ENCODE measurements at places on chromosomes 3 and 15. TPM values are rescaled to one million over a fixed set of nuclear protein-coding genes. Genes with fewer than 3 reads are reported as not detected.
A peak's percentile ranks its signal among the peaks of the same experiment; 100 is the strongest.

DNA sequence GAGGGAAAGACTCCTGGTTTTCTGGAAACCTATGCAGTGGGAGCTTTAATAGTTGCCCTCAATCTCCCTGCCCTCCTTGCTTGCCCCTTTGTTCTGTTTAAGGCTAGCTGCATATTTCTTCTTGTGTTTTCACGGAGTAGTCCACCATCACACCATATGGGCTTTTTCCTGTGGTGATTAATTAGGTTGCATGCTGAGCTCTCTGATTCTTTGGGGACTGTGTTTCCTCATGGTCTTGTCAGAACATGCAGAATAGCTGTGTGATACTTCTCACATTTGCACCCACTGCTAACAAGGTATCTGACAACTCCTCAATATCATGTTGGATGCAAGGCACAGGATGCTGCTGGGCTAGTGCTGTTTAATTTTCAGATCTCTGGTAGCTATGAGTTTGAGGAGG, 139.6 kb downstream of the PTPRG start:
- no peak for DNase-seq

- no peak for DNase-seq
These were observed 60.7 kb downstream of the FSIP1 start for GRCh38 chr15:39721893-39722292.

DNA sequence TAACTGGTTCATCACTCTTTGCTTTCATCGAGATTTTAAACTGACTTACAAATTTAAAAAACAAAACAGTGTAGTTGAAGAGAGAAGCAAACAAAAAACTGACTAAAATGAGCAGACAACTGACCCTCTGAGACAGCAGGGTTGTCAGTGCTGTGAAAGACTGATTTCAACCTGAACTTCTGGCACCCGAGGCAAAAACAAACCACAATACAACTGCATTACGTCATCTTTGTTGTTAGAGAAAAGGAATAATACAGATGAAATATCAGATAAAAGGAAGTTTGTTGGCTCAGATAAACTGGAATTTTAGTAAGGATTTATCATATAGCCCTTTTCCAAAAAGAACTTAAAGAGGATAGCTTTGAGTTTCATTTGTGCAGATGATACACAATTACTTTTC, 51.1 kb downstream of the PARP15 start:
- DNase-seq, result no peak

GRCh38 chr3:151722856-151723255, 10.9 kb upstream of the AADACL2 start:
- no peak for DNase-seq

- DNase-seq, result no peak
These were observed 148.6 kb upstream of the MME start for GRCh38 chr3:154931484-154931883.

- DNase-seq, result peak; percentile 35
These were observed 29.2 kb downstream of the STT3B start for GRCh38 chr3:31561891-31562290.

- no peak for DNase-seq
These were observed 206.3 kb upstream of the CD96 start for GRCh38 chr3:111335512-111336303.

DNA sequence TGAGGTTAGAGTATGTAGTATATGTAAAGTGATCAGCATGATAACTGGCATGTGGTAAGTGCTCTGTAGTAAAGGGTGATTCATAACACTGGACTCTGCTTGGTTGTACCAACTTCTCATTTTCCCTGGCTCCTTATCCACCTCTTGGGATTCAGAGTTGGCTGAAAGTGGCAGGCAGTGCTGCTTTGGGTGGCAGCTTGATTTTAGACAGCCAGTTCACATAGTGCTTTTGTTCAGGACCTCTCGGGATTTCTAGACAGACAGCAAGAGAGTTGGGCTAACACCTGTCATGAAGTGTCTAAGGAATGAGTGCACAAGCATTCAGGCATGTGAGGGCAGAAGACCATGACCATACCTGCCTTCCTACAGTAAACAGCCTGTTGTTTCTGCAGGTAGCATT, 69.0 kb downstream of the RBM6 start:
- DNase-seq, result no peak

DNA sequence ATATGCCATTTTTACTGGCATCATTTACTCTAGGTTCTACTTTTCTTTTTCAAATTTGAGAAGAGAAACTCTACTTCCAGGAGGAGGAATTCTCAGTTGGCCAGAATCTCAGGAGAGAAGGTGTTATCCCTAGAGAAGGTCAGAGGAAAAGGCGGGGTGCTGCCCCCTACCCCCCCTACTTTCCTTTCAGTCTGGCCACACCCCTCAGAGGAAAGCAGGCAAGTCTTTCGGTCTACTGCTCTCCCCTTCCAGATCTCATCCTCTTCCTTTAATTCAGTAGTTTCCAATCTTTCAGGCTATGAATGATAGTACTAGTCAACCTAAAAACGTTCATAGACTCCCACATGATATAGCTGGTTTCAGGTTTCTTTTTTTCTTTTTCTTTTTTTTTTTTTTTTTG, 366.5 kb upstream of the TBL1XR1 start:
- no peak for DNase-seq

- DNase-seq, result no peak
These were observed 4.3 kb downstream of the ARHGEF26 start for GRCh38 chr3:154125378-154126030.

DNA sequence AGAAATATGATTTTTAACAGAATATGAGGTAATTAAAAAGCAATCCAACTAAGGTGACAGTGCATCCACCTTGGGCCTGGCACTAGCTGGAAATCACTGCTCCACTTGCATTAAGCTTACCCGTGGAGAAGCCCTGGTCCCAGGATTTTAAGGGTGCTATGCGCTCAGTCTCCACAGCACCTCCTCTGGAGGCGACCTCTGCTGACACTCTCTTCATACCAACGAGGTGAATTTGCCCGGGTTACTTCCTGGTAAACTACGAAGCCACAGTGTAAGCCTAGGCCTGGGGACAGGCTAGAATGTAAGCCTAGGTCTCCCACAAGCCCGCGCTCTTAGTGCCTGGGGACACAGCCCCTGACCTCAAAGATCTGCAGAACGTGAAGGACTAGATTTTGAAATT, 793 bp downstream of the APOD start:
- DNase-seq, result no peak

GRCh38 chr3:126170073-126170777, 10.2 kb downstream of the ALDH1L1 start:
- DNase-seq, result no peak

DNA sequence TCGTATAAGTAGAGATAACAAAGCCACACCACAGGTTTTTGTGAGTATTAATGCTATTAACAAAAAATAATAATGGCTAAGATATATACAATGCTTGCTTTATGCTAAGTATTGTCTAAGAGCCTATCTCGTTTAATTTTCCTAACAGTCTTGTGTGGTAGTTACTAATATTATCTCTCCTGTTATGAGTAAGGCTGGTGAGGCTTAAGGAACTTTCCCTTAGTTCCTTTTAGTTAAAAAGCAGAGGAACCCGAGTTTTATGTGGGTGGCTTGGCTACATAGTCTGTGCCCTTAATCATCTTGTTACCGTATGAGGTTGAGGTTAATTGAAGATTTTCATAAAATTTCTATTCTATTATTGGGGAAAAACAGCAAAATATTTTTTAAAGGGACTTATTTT, 218.4 kb downstream of the SOX2 start:
- DNase-seq, result no peak

GRCh38 chr3:13556917-13557316, 8.0 kb downstream of the FBLN2 start:
- no peak for DNase-seq

DNA sequence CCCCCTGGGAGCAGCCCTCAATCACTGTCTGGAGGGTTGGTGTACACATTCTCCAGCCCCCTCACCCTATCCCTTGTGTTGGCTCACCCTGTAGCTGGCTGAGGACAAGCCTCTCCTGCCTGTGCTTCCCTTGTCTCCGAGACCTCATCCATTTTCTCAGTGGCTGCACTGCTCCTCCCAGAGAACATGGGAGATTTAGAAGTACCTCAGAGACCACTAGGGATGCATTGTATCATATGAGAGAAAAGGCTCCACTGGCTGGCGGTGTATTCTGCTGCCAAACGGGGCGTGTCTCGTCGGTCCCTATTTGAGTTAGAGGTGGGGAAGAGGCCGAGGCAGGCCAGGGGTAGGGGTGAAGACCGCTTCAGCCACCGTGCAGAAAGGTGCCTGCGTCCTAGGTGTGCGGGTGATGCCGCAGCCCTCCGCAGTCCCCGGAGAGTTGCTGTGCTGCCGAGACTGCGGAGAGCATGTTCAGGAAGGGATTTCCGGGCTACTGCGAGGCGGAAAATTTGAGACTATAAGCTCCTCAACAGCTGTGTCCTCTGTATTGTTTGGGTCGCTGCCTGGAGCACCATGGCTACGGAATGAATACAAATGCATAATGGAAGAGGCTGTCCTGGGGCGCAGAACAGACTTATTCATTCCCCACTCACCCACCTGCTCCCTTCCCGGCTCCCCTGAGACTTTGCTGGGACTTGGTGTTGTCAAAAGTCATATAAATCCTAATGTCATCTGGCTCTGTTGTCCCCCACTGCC, 43.8 kb downstream of the SPSB4 start:
- no peak for DNase-seq

GRCh38 chr15:67558502-67558901, 16.0 kb downstream of the MAP2K5 start:
- DNase-seq, result no peak

DNA sequence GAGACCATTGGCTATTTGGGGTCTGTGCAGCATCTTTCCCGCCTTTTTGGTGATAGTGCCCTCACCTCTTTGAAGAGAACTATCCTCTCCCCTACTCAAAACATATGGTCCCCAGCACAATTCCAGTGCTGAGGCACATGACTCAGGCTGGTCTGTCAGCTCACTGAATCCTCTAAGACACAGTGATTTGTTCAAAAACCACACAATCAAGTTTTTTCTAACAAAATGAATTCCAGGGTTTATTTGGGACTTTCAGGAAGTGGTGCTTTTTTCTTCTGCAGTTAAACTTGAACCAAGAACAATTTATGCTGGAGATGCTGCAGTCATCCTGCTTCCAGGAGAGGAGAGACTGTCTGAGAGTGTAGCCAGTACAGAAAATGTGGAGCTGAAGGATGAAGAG, 142.5 kb upstream of the LMCD1 start:
- DNase-seq, result no peak

GRCh38 chr3:20057612-20058180, 17.4 kb downstream of the KAT2B start:
- DNase-seq, result no peak

- no peak for DNase-seq
These were observed 222.8 kb upstream of the TLE3 start for GRCh38 chr15:70320482-70320881.

GRCh38 chr15:95733931-95734330, 596.6 kb upstream of the NR2F2 start:
- DNase-seq, result no peak

DNA sequence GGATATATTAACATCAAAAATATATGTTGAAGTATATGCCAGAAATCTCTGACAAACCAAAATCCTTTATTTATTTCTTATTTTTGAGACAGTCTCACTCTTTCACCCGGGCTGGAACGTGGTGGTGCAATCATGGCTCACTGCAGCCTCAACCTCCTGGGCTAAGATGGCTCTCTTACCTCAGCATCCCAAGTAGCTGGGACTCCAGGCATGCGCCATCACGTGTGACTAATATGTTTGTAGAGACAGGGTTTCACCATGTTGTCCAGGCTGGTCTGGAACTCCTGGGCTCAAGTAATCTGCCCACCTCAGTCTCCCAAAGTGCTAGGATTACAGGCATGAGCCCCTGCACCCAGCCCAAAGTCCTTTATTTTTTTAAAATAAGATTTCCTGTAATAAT, 11.9 kb downstream of the FAIM start:
- no peak for DNase-seq

GRCh38 chr3:126558336-126559071, at the start of gene C3orf22:
TSS of gene C3orf22 (minus strand) at chr3:126558932. CDS start at chr3:126553390, 5,542 bp downstream.
- DNase-seq, result no peak

DNA sequence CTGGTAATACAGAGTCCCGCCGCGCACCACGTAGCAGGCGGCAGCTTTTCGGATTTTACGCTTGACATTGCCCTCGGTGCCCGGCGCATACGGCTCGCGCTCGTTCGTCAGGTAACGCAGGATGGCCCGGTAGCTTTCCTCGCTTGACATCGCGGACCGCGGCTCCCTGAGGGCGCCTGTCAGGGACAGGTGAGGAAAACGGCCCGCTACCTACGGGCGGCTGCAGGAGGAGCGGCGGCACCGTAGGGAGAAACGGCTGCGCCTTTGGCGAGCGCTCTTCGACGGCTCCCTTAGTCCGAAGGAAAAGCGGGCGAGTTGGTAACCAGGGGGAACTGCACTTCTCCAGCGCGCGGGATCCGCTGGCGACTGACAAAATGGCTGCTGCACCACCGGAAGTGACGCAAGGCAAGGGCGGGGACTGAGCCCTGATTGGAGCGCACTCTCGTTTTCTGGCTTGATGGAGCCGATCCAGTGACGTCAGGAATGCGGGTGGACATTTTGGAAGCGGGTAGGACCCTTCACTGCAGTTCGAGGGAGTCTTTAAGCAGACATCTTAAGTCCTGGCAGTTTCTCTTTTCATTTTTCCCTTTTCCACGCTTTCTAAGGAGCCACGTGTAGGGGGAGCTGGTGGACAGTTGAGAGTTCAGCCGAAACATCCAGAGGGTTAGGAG, at the start of gene ZBTB11:
ZBTB11 (minus strand) TSS at position 368 of the 671 bp plus-strand sequence; CDS start at position 150, 218 bp downstream.
- DNase-seq, result peak; percentile 98

GRCh38 chr3:170889630-170890029, 18.8 kb downstream of the EIF5A2 start:
- DNase-seq, result no peak

The BCHE gene
- 0.75 TPM for total RNA-seq

The CYP19A1 gene
- not detected for total RNA-seq

The PPARG gene
- total RNA-seq, result 4.4 TPM

The NR1I2 gene
- 0.22 TPM for total RNA-seq

The CHRD gene
- 18.4 TPM for total RNA-seq

The TF gene
- total RNA-seq, result 18.9 TPM

The CDC25A gene
- total RNA-seq, result 0.32 TPM

The CCDC39 gene
- 0.09 TPM for total RNA-seq

The TRH gene
- total RNA-seq, result not detected

The ETFA gene
- total RNA-seq, result 44.8 TPM

The CHP1 gene
- total RNA-seq, result 73.6 TPM

The LINGO1 gene
- total RNA-seq, result 2.1 TPM

The AMIGO3 gene
- total RNA-seq, result not detected

The PLSCR2 gene
- total RNA-seq, result 0.35 TPM
